Stimulated activated CD8-positive, alpha-beta memory T cell treated with anti-CD3 and anti-CD28 coated beads, Interleukin-15, amount 100 ng/mL, for 4 hours (primary cell): ENCODE measurements at places on chromosomes 3 and 15.

- DNase-seq: no peak
Observed at GRCh38 chr3:157091083-157091833, 68.7 kb downstream of the CCNL1 start.

DNA sequence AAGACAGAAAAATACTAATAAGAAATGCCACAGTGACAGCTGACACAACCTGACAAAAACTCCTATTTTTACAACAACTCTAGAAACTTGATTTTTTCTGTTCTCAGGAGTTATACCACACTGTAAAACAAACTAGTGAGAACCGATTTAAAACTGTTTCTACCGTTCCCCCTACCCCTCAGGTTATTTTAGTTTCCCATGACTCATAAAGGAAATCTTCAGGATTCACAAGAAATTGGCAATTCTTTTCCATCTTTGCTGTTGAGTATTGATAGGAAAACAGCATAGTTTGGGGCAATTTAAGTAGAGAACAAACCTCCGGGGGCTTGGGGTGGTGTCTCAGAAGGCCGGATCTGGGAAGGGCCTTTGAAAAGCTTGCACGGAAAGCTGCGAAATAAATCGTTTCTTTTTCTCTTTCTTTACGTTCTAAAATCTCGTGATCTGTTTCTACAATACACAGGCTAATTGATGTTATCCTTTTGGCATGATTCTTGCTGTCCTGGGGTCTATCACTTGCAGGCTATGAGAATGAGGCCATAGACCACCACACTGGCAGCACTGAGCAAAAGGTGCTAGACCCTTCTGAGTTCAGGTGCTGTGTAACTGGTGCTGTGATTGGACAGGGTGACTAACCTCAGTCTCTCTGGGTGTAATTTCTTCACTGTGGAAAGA lies 89.3 kb downstream of the LPP start:
- DNase-seq: no peak

GRCh38 chr15:49645941-49646340 lies 25.1 kb downstream of the DTWD1 start:
- no peak for DNase-seq

GRCh38 chr3:192482809-192483208 lies 244.5 kb downstream of the FGF12 start:
- no peak for DNase-seq

- DNase-seq: no peak
Observed at GRCh38 chr3:12954891-12955650, 113.7 kb upstream of the RPL32 start.

- DNase-seq: no peak
Observed at GRCh38 chr3:10901296-10901945, 85.4 kb downstream of the SLC6A11 start.

GRCh38 chr3:179871782-179872181 lies 165.0 kb downstream of the PEX5L start:
- DNase-seq: no peak

DNA sequence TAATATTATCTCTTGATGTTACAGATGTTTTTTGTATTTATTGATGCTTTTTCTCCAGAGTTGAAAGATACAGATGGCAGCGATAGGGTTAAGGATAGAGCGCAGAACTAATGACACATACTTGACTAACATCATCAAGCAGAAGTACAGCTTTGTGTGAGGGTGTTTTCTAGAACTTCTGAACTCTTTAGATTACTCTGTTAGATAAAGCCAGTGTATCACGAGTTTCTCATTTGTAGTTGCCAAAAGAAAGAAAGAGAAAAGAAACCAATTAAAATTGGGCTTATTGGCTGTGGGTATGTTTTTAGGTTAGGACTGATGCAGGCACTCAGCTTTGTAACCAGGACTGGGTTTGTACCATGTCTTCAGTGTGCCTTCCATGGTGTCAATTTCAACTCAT lies 6.6 kb upstream of the GPR171 start:
- no peak for DNase-seq

GRCh38 chr3:32373276-32373675 lies 18.4 kb upstream of the CMTM7 start:
- DNase-seq: no peak

DNA sequence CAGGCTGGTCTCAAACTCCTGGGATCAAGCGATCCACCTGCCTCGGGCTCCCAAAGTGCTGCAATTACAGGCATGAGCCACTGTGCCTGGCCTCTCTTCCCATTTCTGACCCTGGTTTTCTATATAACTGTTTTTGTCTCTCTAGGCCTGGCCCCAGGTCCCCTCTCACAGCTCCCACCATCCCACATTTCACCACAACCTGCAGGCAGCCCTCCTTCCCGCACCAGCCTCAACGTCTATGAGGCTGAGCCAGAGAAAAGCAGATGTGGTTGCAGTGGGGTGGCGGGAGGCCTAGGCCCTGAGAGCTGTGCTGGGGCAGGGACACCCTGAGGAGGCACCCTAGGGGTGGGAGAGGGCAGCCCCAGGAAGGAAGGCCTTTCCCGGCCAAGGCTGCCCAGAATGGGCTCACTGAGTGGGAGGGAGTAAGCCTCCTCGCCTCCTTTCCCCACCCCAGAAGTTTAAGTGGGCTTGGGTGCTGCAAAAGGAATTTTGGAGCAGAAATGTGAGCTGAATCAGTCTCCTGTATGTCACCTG lies 99.7 kb downstream of the LSM3 start:
- DNase-seq: no peak
